Epithelial cell of prostate (primary cell): ENCODE measurements at places on chromosomes 2 and 18.
A peak's percentile ranks its signal among the peaks of the same experiment; 100 is the strongest.

DNA sequence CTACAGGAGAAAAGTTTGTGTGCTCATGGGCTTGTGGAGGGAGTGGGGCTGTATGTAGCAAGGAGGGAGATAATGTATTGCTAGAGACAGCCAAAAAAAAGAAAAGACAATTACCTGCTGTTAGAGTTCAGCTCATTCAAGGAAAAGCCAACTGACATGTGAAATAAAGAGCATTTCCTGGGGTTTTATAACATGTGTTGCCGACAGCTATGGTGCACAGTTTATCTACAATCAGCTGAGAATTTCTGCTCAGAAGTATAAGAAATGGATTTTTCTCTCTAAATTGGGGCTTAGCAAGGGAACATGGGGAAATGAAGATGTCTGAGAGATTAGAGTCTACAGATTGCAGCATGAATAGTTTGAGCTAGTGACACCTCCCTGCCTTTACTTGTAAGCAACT is 674.1 kb downstream of the SUCLG1 start:
- DNase-seq = no peak

- DNase-seq = no peak
Measured at GRCh38 chr2:239148495-239149200, 252.2 kb downstream of the HDAC4 start.

DNA sequence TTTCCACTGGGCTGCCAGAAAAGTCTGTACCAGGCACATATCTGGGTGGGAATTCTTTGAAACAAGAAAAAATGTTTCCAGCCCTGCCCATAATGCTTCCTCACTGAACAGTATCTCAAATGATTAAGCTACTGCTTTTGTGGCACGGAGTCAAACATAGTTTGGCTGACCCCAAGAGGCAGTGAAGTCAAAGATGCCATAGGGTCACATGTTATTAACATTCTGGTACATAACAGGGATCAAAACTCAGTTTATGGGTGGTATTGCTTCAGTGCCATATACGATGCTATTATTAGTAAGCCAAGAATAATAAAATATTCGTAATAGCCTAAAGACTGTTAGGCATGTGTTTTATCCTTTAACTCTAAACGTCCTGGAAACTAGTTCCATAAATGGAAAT is 112.4 kb downstream of the FEZ2 start:
- DNase-seq = no peak

DNA sequence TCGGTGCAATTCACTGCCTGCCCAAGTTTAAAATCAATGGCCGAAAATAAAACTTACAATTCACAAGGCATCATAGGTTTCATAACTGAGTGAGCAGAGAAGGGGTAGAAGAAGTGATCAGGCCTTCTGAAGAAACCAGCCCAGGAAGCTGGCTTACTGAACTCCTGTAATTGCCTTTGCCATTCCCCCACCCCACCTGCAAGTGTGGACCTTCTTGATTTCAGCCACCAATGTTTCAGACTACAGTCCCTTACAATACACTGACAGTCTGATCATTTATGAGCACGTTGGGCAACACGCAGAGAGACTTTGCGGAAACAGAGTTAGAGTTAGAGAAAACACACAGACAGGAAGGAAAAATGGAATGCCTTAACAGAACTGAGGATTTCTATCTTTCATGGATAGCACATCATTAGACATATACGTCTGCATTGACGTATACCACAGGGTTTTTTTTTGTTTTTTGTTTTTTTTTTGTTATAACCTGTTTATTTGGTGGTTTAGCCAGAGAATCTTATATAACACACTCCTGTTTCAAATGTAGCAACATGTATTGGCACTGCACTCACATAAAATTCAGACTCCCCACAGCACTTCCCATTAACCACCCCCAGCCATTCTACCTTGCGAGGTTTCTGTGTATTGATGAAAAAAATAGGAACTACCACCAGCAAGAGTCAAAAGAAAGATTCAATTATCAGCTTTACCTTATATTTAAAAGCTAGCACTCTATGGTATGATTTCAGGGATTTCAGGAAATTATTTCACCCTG is 126.4 kb downstream of the CACNB4 start:
- no peak for DNase-seq

- no peak for DNase-seq
Measured at GRCh38 chr2:47631306-47631705, 151.6 kb upstream of the MSH6 start.

- no peak for DNase-seq
Measured at GRCh38 chr2:39739386-39739785, 39.7 kb downstream of the THUMPD2 start.

- DNase-seq = no peak
Measured at GRCh38 chr2:225190987-225191386, 148.7 kb upstream of the DOCK10 start.

DNA sequence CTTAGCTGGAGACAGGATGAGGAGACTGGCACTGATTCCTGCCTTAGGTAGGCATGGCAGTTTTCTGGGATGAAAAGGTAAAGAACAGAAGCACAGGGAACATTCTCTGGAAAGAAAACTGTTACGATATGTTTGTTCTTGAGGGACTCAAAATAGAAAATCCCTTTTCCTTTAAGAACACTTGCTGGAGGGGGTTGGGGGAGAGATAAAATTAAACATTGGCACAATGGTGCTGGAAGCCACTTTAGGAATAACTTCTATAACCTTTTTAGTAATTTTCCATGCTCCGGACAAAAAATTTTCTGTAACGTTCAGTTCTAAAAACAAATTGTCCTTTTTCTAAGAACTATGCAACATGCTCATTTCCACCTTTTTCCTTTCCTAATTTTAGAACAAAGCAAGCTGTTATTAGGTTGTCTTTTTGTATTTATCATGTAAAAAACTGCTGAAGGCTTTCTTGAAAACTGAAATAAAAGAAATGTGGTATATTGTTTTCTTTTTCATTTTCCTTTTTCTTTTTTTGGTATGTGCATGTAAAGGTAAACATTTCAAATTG is 343.8 kb downstream of the EPHA4 start:
- DNase-seq = no peak

DNA sequence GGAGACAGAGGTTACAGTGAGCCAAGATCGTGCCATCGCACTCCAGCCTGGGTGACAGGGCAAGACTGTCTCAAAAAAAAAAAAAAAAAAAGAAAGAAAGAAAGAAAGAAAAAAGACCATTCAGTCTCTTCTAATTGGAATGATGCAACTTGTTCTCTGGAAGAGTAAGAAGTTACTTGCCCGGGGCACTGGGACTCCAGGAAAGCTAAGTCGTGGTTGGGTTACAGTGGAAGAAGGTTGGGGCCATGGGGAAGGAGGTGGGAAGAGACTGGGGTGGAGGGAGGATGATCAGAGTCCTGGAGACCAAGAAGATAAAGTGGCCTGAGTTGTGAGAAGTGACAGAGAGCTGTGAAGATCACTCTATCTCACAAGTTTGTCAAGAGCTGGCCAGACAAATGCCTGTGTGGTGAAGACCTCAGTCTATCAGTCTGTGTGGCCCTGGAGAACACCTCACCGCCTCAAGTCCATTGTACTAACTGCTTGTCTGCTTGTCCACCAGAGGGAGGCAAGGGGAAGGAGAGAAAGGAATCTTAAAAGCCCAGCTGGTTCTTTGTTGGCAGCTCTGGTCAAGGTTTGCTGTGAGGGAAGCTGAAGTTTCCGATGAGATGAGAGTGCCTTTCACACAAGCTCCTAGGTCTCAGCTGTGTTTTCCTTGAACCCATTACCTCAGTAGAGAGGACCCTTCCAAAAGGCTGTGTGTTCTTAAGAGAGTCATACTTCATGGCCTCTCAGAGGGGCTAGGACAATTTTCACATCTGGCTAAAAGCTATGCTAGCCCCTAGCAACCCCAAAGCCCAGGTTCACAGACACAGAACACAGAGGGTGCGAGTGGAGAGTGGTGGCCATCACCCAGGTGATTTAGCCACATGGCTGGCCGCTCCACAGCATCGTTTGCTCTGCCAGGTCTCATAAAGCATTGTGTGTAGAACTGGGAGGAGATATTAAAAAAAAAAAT is 72.0 kb upstream of the TMEM178A start:
- DNase-seq = peak; percentile 26

GRCh38 chr2:72813841-72814240 is 12.0 kb downstream of the EXOC6B start:
- DNase-seq = no peak

DNA sequence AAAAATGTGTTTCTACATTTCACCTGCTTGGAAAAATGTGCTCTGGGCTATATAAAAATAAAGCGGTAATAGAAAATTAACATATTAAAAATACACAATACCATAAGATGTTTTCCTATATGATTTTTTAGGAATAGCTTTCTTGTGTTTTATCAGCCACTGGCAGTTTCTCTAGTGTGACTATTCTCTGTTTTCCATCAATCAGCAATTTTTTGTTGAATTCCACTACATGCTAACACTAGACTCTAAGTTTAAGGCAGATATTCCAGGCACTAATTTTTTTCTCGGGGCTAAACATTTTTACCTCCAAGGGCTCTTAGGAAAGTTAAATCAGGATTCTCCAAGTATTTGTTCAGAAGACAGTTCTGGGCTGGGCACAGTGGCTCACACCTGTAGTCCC is 140.5 kb downstream of the SPHKAP start:
- DNase-seq = no peak

- no peak for DNase-seq
Measured at GRCh38 chr2:28343971-28344715, 48.5 kb upstream of the FOSL2 start.

- DNase-seq = no peak
Measured at GRCh38 chr2:1808981-1809422, 64.7 kb upstream of the PXDN start.

DNA sequence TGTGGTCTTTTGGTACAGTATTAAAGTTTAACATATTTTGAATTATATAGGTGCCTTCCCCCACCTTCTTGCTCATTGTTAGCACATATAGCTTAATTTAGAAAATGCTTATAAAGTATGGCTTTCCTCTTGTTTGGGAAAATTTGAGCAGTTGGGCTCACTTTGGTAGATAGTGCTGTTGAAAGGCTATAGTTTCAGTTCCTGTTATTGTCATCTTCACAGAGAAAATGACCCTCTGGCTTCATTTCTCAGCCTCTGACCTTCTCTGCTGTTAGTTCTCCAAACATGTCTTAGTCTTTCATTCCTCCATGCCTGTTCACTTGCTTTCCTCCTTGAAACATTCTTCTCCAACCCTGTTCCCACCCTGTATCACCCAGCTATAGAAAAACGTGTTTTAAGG is 200.6 kb downstream of the WDR7 start:
- no peak for DNase-seq
